ENCODE measurements at places on chromosomes 11 and 22. TPM values are rescaled to one million over a fixed set of nuclear protein-coding genes. Genes with fewer than 3 reads are reported as not detected.

Gene MPZL3
- total RNA-seq: 7.5 TPM

Gene SLC29A2
- total RNA-seq: 1.8 TPM

Gene PACS1
- 186 TPM for total RNA-seq

Gene OR4A16
- total RNA-seq: not detected

Gene OR6T1
- total RNA-seq: not detected
